ENCODE measurements at places on chromosomes 1 and 21.
A peak's percentile ranks its signal among the peaks of the same experiment; 100 is the strongest.

- H3K27me3 ChIP-seq: no peaks in the 10 kb centered on the region
- DNase-seq: peak; percentile 68
- H3K36me3 ChIP-seq: peaks cover 31% of the 10 kb centered on the region
- peaks cover 37% of the 10 kb centered on the region for H3K4me1 ChIP-seq
- no peak overlapping the region for H3K27ac ChIP-seq
Observed at GRCh38 chr21:36209626-36210171, 53.1 kb downstream of the DOP1B start.

GRCh38 chr1:245079021-245079609, 75.7 kb upstream of the KIF26B start:
- no peak overlapping the region for H3K4me3 ChIP-seq
- no peaks in the 10 kb centered on the region for H3K36me3 ChIP-seq
- no peak overlapping the region for H3K27ac ChIP-seq
- H3K27me3 ChIP-seq: peaks cover 8% of the 10 kb centered on the region

DNA sequence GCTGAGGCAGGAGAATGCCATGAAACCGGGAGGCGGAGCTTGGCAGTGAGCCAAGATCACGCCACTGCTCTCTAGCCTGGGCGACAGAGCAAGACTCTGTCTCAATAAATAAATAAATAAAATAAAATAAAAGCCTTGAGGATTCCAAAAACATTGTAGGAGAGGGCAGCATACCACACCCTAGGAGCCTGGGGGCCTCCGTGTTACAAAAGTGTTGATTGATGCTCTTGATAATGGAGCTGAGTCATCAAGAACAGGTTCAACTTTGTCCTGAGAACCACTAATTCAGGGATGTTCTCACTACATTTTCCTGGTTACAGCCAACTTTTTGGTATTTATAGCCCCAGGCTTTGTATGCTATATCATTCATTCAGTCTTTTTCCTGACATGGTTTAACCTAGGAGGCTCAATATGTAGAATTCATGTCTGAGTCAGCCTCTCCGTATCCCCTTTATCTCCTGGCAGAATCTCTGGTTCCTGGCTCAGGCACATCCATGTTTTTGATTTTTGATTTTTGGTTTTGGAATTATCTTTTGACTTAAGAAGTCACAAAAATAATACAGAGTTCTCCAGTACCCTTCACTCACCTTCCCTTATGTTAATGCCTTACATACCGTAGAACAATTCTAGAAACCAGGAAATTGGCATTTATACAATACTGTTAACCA, 69.4 kb downstream of the LRRC8D start:
- no peaks in the 10 kb centered on the region for H3K27me3 ChIP-seq
- DNase-seq: no peak

GRCh38 chr1:242847390-242847993, 323.0 kb upstream of the PLD5 start:
- H3K27ac ChIP-seq: no peak overlapping the region
- no peaks in the 10 kb centered on the region for H3K4me1 ChIP-seq
- no peaks in the 10 kb centered on the region for H3K36me3 ChIP-seq

- no peaks in the 10 kb centered on the region for H3K27me3 ChIP-seq
- no peak overlapping the region for H3K4me3 ChIP-seq
- peaks cover 14% of the 10 kb centered on the region for H3K4me1 ChIP-seq
- peaks cover 40% of the 10 kb centered on the region for H3K36me3 ChIP-seq
Observed at GRCh38 chr1:165753934-165754333, 14.7 kb downstream of the TMCO1 start.

DNA sequence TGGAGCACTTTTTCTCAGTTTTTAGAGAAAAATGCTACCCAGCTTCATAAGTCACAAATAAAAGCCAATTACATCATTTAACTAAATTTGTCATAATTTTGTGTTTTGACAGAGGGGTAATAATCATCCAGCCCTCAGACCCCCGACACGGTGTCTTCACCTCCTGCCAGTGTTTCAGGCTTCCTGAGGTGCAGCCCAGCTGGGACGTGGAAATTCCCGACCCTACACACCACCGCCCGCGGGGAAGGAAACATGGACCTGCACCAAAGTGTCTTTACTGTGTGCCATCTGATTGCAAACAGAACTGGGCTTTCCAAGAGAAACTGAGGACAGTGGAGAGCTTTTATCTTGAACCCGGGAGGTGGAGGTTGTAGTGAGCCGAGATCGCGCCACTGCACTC, 7.7 kb upstream of the INAVA start:
- H3K27ac ChIP-seq: no peak overlapping the region
- no peak overlapping the region for H3K4me3 ChIP-seq

GRCh38 chr21:45611939-45612664, 31.4 kb upstream of the PCBP3 start:
- H3K4me3 ChIP-seq: no peak overlapping the region
- no peaks in the 10 kb centered on the region for H3K36me3 ChIP-seq
- no peak for DNase-seq
- H3K4me1 ChIP-seq: peaks cover 20% of the 10 kb centered on the region
- no peak overlapping the region for H3K27ac ChIP-seq

DNA sequence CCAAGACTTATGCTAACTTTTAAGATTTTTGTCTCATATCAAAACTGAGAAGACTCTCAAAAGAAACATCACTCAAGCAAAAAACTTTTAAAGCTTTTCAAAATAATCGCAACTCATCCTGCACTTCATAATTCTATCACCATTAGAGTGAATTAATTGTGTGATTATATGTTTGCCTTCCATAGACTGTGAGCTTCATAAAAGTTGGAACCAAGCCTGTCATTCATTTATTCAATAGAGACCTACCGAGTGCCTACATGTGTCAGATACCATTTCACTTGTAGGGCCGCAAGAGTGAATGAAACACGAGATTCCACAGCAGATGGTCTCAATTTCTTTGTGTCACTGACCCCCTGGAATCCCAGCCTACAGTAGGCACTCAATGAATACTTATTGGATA, 106.4 kb downstream of the RHOU start:
- no peak for DNase-seq
- no peak overlapping the region for H3K27ac ChIP-seq
- H3K27me3 ChIP-seq: no peaks in the 10 kb centered on the region
- H3K36me3 ChIP-seq: no peaks in the 10 kb centered on the region

- no peaks in the 10 kb centered on the region for H3K4me1 ChIP-seq
- no peaks in the 10 kb centered on the region for H3K36me3 ChIP-seq
- peaks cover 51% of the 10 kb centered on the region for H3K27me3 ChIP-seq
- DNase-seq: no peak
- no peak overlapping the region for H3K27ac ChIP-seq
Observed at GRCh38 chr1:205041998-205042910, 758 bp upstream of the CNTN2 start.

DNA sequence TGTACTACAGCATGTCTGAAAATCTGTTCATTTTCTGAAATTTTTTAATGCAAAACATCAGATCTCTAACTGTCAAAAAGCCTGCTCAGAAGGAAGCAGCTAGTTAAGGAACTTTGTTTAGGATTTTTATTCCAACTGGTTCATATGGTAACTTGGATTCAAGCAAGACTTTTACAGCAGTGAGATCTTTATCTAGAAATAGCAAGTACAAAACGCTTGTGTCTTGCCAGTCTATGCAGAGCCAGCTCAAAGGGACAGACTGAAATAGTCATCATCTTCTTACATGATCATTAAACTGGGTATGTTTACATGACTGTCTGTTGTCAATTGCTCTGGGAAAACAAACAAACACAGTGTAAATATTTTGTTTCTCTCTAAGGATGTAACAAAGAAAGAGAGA, 37.6 kb downstream of the DDAH1 start:
- no peaks in the 10 kb centered on the region for H3K4me1 ChIP-seq
- H3K27me3 ChIP-seq: peaks cover 11% of the 10 kb centered on the region
- no peaks in the 10 kb centered on the region for H3K36me3 ChIP-seq
- no peak for DNase-seq
- H3K27ac ChIP-seq: no peak overlapping the region

- H3K36me3 ChIP-seq: no peaks in the 10 kb centered on the region
- DNase-seq: peak; percentile 26
- H3K4me1 ChIP-seq: peaks cover 15% of the 10 kb centered on the region
- H3K4me3 ChIP-seq: no peak overlapping the region
- no peaks in the 10 kb centered on the region for H3K27me3 ChIP-seq
- no peak overlapping the region for H3K27ac ChIP-seq
Observed at GRCh38 chr1:13807209-13807608, 107.2 kb downstream of the PRDM2 start.

DNA sequence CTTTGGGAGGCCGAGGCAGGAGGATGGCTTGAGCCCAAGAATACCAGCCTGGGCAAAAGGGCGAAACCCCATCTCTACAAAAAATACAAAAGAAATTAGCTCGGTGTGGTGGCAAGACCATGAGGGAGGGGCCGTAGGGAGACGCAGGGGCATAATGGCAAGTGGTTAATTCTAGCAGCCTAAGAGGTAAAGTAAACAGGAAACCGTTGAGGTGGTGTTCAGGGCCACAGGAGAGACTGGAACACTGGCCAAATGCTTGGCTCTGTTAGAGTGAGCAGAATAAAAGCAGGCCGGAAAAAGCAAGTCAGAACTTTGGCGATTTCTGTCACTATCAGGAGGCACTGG, 89.2 kb downstream of the RIPK4 start:
- H3K27ac ChIP-seq: no peak overlapping the region
- no peak for DNase-seq
- no peak overlapping the region for H3K4me3 ChIP-seq
- H3K27me3 ChIP-seq: peaks cover 9% of the 10 kb centered on the region

DNA sequence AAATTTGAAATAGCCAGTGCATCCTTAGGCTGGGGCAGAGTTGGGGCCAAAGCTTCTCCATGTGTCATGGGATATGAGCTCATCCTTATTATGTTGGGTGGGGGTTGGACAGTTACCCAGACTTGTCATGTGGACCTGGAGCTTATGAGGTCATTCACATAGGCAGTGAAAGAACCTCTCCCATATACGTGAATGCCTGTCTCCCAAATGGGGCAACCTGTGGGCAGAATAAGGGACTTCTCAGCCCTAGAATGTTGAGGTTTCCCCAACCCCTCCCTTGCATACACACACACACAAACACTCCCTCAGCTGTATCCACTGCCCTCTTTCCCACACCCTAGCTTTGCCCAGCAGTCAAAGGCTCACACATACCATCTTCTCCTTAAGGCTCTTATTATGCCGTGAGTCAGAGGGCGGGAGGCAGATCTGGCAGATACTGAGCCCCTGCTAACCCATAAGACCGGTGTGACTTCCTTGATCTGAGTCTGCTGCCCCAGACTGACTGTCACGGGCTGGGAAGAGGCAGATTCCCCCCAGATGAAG, 2.3 kb upstream of the IVL start:
- H3K4me3 ChIP-seq: no peak overlapping the region
- peaks cover 12% of the 10 kb centered on the region for H3K27me3 ChIP-seq
- no peak overlapping the region for H3K27ac ChIP-seq
- no peaks in the 10 kb centered on the region for H3K4me1 ChIP-seq

GRCh38 chr1:119948342-119949214, 52.3 kb upstream of the ADAM30 start:
- peak; percentile 80 for DNase-seq
- H3K36me3 ChIP-seq: peaks cover 41% of the 10 kb centered on the region
- no peaks in the 10 kb centered on the region for H3K27me3 ChIP-seq
- no peak overlapping the region for H3K27ac ChIP-seq

DNA sequence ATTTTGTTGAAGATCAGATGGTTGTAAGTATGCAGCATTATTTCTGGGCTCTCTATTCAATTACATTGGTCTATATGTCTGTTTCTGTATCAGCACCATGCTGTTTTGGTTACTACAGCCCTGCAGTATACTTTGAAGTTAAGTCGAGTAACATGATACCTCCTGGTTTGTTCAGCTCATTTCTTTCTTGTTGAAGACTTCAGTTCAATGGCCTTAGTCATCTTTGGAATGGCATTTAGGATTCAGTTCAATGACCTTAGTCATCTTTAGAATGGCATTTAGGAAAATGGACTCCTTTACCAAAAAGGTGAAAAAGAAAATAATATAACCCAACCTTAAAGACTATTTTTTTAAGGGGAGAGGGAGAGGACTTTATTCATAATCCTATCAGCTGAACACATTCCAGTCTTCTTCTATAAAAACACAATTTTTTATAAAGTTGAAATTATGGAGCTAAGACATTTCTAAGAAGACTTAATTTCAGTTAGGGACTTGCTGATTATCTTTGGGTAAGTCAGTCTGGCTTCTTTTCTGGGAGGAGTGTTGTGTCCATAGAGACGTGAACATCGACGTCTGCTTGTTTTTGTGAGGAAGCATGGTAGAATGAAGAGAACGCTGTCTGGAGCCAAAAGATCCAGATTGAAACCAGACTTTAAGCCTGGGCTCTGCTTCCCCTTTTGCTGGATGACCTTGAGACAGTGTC, 48.3 kb downstream of the DDR2 start:
- no peak overlapping the region for H3K27ac ChIP-seq
- DNase-seq: no peak
- no peaks in the 10 kb centered on the region for H3K27me3 ChIP-seq
- no peaks in the 10 kb centered on the region for H3K4me1 ChIP-seq
- H3K36me3 ChIP-seq: no peaks in the 10 kb centered on the region

GRCh38 chr1:55322842-55323241, 107.7 kb upstream of the USP24 start:
- H3K4me1 ChIP-seq: no peaks in the 10 kb centered on the region
- no peak overlapping the region for H3K4me3 ChIP-seq
- no peak overlapping the region for H3K27ac ChIP-seq
- DNase-seq: no peak

DNA sequence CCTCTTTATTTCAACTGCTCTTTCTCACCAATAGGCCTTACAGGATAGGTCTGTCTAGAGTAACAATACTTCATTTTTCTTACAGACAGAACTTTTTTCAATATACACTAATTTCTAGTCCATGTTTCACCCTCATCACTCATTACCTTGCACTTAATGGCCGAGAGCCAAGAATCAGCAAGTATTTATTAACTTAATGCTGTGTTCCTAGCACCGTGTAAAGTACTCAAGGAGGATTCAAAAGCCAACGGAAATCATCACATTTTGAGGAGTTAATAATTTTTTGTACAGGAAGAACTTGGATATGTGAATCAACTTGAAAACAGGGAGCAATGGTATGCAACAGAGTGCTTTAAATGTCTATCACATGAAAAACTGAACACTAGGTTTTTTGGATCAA, 102.0 kb downstream of the PTPN14 start:
- no peak for DNase-seq
- H3K4me3 ChIP-seq: no peak overlapping the region
- H3K27me3 ChIP-seq: peaks cover 7% of the 10 kb centered on the region
- H3K4me1 ChIP-seq: peaks cover 17% of the 10 kb centered on the region
- peaks cover 2% of the 10 kb centered on the region for H3K36me3 ChIP-seq

- no peaks in the 10 kb centered on the region for H3K36me3 ChIP-seq
- H3K4me3 ChIP-seq: no peak overlapping the region
- H3K27me3 ChIP-seq: peaks cover 5% of the 10 kb centered on the region
- H3K4me1 ChIP-seq: peaks cover 5% of the 10 kb centered on the region
- H3K27ac ChIP-seq: no peak overlapping the region
Observed at GRCh38 chr1:100578201-100578600, 40.3 kb downstream of the GPR88 start.
